ENCODE measurements at places on chromosomes 16 and 17. TPM values are rescaled to one million over a fixed set of nuclear protein-coding genes. Genes with fewer than 3 reads are reported as not detected.

The HOXB9 gene
- not detected for total RNA-seq

The KRTAP4-1 gene
- total RNA-seq = not detected

The CLEC18A gene
- total RNA-seq = 0.13 TPM

The VPS25 gene
- total RNA-seq = 114 TPM

The DPEP1 gene
- 0.26 TPM for total RNA-seq

The MARCHF10 gene
- not detected for total RNA-seq

The ALOX12 gene
- total RNA-seq = not detected

The RND2 gene
- total RNA-seq = 0.65 TPM

The CNTNAP1 gene
- total RNA-seq = 37.0 TPM

Data from epithelial cell of alveolus of lung (primary cell).